Hypothalamus (tissue), 51 donors: ENCODE measurements at places on chromosomes 4 and X.

DNA sequence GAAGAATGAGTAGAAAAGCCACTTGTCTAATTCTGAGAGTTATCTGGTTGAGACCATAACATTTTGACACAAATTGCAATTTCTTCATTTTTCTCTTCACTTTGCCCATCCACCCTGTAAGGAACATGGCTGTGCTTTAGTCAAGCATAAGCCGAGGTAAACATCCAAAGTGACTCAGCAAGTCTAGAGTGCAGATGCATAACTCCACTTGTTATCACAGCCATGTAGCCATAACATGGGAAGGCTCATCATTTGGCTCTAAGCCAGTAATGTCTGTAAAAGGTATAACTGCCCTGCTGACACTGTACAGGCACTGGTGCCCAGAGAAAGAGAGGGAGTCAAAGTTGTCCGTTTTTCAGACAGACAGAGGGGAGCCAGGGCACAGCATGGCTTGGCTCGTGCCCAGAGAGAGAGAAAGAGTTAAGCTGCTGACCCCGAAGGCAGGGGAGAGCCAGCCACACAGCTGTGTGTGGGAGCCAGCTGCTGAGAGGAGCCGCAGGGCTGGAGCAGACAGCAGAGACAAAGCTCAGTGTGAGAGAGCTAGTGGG is 76.9 kb upstream of the EXOC1L start:
- DNase-seq: no peak

- DNase-seq: no peak
Measured at GRCh38 chr4:99144070-99144469, at the start of gene ADH4. Gene ADH4, minus strand, starts transcription at chr4:99144297. Its CDS starts 75 bp downstream, at chr4:99144222.

GRCh38 chr4:142292231-142292630 is 553.9 kb downstream of the INPP4B start:
- DNase-seq: no peak

GRCh38 chr4:150886597-150886996 is 128.5 kb downstream of the LRBA start:
- DNase-seq: no peak

DNA sequence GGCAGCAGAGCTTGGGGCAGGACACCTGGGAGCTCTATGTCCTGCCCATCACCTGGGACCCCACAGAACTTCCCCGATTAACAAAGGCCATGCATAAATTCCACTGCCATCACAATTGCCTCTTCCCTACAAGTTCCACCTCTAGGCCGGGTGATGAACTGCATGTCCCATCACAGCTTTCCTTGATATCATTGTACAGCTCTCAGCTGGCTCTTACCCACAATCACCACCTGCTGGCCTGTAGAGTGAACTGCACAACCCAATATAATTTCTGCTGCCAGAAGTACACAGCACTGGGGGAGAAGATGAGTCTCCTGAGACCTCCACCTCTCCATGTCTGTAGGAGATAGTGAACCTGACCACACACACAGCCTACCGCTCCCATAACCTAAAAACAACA is 285.0 kb upstream of the AADAT start:
- no peak for DNase-seq
